Kidney glomerular epithelial cell (primary cell): ENCODE measurements at places on chromosomes 2 and 18.
A peak's percentile ranks its signal among the peaks of the same experiment; 100 is the strongest.

GRCh38 chr2:80300346-80300745 lies 4.2 kb downstream of the LRRTM1 start:
- DNase-seq, result no peak

GRCh38 chr2:55856936-55857335 lies 66.6 kb downstream of the EFEMP1 start:
- peak; percentile 16 for DNase-seq

GRCh38 chr2:69465513-69466456 lies 28.6 kb upstream of the NFU1 start:
- no peak for DNase-seq

- DNase-seq, result no peak
Observed at GRCh38 chr2:26052740-26053139, 18.9 kb downstream of the RAB10 start.
